ENCODE measurements at places on chromosomes 2 and 18.

- no peak for DNase-seq
These were observed 696 bp downstream of the EMX1 start for GRCh38 chr2:72917877-72918553.

DNA sequence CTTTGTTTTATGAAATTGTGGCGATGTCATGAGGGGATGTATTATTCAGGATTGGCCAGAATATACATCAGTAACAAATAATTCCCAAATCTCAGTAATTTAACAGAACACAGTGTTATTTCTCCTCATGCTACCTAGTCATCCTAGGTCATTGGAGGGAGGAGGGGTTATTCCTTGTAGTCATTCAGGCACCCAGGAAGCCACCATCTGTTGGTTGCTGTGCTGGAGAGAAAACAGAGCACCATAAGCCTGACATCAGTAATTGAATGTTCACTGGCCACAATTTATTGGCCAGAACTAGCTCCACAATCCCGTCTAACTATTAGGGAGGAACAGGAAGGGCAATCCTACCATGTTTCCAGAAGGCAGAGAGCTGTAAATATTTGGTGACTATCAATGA is 303.5 kb upstream of the CELF4 start:
- no peak for DNase-seq

- DNase-seq: no peak
These were observed 95.0 kb downstream of the TNFRSF11A start for GRCh38 chr18:62420151-62420512.

DNA sequence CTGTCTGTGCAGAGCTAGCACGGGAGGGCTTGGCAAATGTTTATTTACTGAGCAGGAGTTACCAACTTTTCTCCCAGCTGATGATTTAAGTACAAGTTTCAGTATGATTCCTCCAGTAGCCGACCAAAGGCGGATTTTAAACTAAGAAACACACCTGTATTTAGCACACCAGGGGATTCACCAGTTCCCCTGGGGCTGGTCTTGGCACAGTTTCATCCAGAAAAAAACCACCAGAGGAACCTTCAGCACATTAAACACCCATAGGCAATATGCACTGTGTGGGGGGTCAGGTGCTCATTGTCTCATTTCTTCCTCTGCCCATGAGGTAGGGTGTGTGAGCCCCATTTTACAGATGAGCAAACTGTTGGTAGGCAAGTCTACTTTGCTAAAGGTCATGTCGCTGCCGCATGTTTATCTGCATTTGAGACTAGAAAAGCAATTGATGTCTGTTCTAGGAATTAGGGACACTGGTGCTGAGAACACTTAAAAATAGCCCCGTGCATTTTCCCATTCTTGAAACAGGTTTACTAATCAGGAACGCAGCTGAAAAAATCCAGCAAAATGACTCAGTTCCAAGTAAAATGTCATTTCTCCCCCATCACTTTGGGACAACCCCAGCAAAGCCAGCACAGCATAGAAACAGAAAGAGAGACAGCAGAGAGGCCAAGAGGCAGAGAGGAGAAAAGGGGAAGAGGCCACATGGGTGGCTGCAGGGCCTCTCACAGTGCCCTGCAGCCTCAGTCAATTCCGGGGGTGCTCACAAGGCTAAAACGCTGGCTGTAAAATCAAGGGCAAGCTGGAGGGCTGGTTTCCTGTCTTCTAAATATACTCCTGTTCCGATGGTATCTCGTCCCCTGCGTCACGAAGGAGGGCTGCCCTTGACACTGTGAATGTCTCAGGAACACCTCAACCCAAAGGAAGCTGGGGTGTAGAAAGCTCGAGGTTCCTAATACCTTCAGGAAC is 166.8 kb upstream of the ID2 start:
- peak; percentile 34 for DNase-seq

DNA sequence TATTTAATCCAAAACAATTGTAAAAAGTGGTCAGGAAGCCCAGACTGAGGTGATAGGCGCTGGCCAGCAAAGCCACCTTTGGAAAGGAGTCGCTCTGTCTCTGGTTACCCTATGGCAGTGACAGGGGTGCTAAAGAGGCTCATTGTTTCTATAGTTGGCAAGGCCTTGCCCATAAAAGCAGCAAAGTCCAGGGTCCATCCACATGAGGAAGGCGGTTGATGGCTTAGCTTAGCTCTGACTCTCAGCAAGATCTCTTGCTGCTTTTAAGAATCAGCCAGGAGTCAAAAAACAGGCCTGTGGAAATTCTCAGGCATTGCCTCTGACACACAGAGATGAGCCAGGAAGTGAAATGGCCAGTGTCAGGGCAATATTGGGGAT is 57.8 kb upstream of the CYP26B1 start:
- no peak for DNase-seq

GRCh38 chr2:137912371-137912770 is 51.9 kb upstream of the HNMT start:
- no peak for DNase-seq

GRCh38 chr2:215311625-215312396 is at the start of gene ATIC:
Gene ATIC, plus strand, starts transcription at chr2:215312059. Its CDS starts 84 bp downstream, at chr2:215312143.
- DNase-seq: peak; percentile 77

DNA sequence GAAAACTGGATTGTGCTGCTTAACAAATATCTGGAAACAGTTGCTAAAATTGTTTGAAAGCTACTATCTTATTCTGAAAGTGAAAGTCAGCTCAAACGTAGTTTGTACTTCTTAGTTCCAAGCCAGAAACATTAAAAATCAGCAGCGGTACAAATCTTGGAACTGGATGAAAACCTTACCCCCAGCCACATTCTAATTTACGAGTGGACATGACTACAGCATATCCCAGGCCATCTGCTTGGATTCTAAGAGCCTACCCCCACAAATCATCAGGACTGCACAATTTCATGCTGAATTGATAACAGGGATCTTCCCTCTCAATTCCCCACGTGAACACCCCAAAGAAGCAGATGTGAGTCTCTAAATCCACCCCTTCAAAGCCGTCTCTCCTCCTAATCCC is 158.7 kb upstream of the NCKAP5 start:
- no peak for DNase-seq

DNA sequence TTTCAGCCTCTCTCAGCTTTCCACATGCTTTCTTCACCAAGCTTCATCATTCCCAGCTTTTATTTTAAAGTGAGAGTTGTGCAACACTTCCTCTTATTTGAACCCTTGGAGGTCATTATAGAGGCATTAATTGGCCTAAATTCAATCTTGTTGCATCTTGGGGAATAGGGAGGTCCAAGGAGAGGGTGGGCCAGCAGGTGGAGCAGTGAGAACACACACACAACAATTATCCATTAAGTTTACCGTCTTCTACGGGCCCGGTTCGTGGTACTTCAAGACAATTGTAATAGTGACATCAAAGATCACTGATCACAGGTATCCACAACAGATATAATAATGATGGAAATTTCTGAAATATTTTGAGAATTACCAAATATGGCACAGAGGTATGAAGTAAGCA is 457.2 kb upstream of the SMIM21 start:
- no peak for DNase-seq

- no peak for DNase-seq
These were observed 541.4 kb downstream of the PARD3B start for GRCh38 chr2:205086662-205087061.

DNA sequence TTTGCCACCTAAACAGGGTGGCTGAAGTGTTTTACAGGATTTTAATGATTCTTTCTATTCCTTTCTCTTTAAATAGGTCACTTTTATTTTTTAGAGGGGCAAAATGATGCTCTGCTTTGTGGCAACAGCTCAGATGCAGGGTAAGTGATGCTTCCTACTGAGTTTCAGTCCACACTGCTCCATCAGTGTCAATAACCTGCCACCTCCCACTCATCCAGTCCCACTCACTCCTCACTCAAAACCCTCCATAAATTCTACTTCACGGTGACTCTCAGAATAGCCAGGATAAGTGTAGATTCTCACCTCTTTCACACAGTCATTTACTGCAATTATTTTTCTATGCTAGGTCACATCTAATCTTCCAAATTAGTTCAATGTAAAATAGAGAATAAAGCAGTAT is 72.7 kb downstream of the SCN2A start:
- no peak for DNase-seq

- no peak for DNase-seq
These were observed 57.0 kb upstream of the SCN1A start for GRCh38 chr2:166184789-166185188.

DNA sequence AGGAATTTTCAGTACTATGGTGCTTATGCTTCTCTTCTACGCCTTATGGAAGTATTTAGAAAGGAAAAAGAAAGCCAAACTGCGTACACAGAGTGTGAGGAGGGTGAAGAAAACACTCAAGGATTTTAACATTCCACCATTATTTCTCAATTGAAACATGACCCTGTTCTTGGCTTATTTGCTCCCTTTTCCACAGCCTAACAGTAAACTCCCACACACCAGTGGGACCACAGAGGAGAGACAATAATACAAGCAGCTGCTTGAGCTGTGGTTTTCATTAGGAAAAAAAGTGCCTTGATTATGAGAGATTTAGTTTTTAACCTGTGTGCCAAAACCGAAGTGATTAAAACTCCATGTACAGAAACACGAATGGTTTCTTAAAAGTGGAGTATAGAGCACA is 134.3 kb downstream of the MEP1B start:
- no peak for DNase-seq

DNA sequence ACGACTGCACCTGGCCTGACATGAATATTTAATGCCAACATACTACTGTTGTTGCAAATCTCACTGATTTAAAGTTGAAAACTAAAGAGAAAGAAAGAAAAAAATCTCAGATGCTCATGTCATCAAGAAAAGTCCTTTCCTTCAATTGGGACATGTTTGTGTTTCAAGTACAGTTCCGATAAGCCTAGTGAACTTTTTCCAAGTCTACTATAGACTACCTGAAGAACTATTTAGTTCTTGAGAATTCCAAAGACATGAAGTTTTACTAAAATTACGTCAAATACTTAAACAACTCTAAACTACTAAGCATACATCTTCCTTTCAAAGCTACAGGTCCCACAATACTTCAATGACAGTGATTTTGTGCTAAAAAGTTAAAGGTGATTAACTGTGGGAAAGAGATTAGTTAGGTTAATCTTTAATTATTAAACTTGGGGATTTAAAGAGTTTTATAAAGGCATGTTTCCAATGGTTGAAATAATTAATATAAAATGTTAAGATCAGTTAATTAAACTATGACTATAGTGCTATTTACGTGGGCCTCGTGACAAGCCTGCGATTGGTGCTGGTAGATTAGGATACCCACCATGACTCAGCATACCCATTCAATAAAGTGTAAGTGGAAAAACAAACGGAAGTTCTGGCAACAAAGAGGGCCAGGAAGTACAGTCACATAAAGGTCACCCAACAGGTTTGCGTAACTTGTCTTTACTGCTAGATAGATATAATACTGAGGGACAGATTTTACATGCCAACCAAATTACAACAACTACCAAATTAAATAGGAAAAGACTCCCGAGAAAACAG is 55.5 kb downstream of the SEPTIN10 start:
- no peak for DNase-seq

GRCh38 chr2:20048488-20049448 is 2.7 kb downstream of the LAPTM4A start:
- DNase-seq: no peak

GRCh38 chr2:167825664-167826063 is 421.7 kb downstream of the STK39 start:
- DNase-seq: no peak

DNA sequence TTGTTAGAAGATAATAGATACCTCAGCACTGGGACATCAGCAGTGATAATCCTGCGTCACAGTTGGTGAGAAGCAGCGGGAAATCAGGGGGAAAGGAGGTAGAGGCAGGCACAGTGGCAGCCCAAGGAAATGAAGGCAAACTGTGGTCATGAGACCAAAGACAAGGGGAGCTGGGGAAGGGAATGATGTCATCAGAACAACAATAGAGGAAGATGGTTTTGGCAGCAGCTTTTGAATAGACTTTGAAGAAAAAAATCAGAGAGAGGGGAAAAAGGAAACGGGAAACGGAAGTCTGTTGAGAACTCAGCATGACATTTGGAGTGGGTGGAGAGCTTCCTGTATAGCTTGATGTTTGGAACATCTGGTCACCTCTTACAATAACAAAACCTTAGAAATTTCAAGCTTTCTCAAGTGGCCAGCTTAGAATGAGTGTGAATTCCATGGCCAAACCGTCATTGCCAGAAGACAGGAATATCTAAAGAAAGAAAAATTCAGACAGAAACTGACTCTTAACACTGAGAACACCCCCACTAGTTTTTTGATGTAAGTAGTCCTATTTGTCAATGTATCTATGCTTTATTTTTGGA is 18.4 kb upstream of the YES1 start:
- DNase-seq: no peak

GRCh38 chr2:241703032-241703604 is 1.3 kb downstream of the ING5 start:
- no peak for DNase-seq

- DNase-seq: no peak
These were observed 16.4 kb downstream of the TNS1 start for GRCh38 chr2:217986256-217986961.

GRCh38 chr2:98376301-98376910 is 30.1 kb downstream of the CNGA3 start:
- no peak for DNase-seq

- no peak for DNase-seq
These were observed 267.6 kb upstream of the RAB12 start for GRCh38 chr18:8341481-8342230.

DNA sequence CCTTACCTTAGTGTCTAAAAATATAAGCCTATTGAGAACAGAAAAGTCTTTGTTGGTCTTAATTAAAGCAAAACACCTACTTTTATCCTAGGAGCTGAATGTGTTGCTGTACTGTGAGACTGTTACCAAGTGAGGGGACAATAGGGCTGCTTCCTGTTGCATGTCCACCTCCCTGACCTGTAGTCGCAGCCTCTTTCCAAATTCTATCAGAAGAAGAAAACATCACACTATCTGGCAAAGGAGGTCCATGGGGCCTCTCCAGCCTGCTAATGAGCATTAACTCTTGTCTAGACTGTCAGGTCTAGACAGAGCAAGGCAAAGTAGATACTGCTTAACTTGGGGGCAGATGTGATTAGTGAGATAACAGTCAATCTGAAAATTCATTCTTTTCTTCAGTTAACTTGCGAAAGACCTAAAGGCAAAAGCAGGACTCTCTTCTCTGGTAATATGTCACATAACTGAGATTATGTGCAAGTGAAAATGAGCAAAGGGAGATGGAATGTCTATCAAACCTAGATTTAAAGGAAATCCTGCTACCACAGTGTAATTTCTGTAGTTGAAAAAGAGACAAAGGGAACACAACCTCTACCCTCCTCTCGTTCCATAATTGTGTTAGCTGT is 66.9 kb downstream of the CDH20 start:
- no peak for DNase-seq

- DNase-seq: no peak
These were observed 78.8 kb upstream of the TTC39C start for GRCh38 chr18:23935804-23936203.

DNA sequence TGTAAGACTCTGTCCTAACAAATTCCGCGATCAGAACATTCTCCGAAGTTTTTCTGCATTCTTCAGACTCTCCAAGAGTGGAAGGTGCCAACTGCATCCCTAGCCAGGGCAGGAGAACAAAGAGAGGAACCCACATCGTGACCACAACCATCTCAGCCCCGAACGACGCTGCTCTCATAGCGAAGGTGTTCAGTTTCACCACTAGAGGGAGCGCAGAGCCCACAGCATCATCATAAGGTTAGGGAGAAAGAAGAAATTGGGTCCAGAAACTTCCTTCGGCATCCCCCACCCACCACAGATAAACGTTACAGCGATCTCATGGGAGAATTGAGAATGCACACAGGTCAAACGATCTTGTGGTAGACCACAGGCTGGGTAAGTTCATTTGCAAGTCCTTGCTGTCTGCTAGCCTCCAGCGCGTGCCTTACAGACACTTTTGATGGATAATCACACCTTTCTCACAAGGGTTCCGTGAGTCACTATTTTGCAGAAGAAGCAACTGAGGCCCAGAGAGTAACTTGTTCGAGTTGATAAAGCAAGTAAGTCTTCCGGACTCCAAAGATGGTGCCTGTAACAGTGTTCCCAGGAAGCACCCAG is 53.7 kb upstream of the ARL4C start:
- DNase-seq: peak; percentile 23

All from activated CD8-positive, alpha-beta memory T cell treated with anti-CD3 and anti-CD28 coated beads for 1 hour (primary cell).